ENCODE measurements at places on chromosomes 7 and 10.

DNA sequence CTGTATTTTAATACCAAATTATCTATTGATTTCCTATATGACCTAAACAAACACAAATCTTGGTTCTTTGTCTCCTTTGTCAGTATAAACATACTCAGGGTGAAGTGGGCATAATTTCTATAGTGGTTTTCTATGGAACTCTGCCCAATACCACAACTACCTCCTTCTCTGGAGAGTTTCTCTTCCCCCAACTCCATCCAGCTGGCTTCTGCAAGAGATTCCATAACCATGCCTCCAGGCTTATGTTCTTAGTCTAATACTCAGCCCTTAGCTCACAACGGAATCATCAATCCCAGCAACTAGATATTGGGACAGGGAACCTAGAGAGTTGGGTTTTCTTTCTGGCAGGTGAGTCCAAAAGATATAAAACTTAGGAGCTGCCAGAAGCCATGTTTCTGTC, 127.3 kb downstream of the TRIL start:
- DNase-seq = no peak

DNA sequence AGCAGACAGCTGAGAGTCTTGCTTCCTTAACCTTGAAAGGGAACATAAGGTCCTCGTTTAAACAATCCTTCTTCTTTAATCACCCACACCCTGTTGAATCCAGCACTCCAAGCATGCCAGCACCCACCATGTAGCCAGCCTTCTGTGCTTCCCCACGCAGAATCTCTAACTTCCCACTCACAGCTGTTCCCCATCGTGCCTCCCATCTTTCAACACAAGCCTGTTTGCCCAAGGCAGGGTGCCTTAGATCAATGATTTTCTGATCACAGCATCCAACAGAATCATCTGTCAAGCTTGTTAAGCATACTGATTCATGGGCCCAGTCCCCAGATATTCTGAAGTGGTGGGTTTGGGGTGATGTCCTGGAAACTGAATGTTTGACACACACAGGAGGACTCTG, 530.8 kb downstream of the SH2D4B start:
- no peak for DNase-seq

GRCh38 chr7:25732766-25733217, 419.2 kb upstream of the NFE2L3 start:
- no peak for DNase-seq

- no peak for DNase-seq
Measured at GRCh38 chr7:151836927-151837205, 40.0 kb downstream of the PRKAG2 start.

- DNase-seq = no peak
Measured at GRCh38 chr7:118418433-118418832, 193.9 kb downstream of the ANKRD7 start.

DNA sequence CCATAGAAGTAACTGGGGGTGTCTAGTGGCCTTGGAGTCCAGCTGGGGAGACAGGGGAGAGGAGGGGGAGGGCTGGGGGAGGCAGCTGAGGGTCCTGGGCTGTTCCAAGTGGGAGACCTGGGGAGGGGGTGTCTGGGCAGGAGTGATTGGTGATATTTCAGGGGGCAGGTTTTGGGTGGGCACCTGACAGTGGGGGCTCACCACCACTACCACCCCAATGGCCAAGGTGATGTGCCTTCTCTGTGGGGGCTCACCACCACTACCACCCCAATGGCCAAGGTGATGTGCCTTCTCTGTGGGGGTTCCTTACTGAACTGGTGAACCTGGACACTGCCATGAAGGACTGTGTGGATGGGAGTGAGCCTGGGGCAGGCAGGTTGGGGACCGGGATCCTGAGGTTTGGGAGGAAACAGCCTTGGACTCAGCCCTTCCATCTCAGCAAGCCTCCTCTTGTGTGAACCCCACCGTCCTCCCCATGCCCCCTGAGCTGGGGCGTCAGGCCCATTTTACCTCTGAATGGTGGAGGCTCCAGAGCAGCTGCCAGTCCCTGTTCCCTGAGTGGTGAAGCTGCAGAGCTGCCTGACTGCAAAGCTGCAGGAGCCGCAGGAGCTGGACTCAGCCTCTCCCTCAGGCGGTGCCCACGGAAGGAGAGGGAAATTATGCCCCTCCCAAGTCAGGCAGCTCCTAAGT, 50.6 kb upstream of the ZNF716 start:
- no peak for DNase-seq

DNA sequence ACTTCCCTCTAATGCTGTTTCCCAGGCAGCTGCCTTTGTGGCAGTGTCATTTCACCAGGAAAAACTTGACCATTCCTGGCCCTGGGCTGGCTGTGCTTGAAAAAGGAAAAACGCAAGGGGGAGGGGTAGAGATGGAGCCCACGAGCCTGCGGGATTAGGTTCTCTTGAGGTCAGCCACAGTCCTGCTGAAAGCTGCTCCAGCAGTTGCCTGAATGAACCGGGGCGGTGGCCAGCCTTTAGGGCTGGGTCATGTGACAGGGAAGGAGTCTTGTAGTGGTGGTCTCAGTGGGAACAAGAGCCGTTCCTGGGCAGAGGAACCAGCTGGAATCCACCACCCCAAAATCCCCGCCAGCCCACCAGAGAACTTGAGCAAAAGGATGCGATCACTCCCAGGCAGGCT, 51.2 kb upstream of the LRRC4 start:
- no peak for DNase-seq

DNA sequence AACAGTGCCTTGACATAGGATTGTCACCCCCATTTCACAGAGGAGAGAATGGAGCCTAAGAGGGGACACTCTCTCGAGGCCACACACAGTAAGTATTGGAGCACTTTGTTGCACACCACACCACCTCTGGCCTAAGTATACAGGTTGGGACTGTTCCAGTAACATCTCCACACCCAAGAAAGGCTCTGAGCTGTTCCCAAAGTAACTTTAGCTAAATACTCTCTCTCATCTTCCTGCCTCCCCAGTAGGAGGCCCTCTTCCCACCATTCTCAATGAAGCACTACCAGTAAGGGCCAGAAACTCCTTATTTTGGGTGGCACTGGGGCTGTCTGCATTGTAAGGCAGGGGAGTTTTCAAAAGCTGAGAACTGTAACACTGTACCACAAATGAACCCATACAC, 189.5 kb downstream of the ZNF438 start:
- DNase-seq = no peak

- DNase-seq = no peak
Measured at GRCh38 chr10:131577786-131578471, 266.4 kb upstream of the TCERG1L start.

- no peak for DNase-seq
Measured at GRCh38 chr7:77897004-77897547, 98.5 kb downstream of the PHTF2 start.

DNA sequence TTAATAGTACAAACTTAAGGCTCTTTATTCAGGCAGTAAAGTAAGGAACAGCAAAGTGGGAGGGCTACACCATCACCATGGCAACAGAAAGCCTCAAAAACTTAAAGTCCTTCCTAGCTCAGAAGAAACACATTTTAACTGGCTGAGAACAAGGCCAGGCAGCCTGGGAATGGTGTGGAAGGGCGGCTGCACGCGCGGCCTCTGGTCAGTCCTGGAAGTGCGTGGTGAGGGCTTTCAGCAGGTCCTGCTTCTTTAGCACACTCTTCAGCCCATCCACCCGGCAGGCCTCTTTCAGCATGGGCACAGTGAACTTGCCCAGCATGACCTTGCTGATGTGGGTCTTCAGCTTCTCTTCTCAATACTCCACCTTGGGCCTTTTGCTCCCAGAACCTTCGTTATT, 133.0 kb downstream of the CYP26A1 start:
- no peak for DNase-seq

DNA sequence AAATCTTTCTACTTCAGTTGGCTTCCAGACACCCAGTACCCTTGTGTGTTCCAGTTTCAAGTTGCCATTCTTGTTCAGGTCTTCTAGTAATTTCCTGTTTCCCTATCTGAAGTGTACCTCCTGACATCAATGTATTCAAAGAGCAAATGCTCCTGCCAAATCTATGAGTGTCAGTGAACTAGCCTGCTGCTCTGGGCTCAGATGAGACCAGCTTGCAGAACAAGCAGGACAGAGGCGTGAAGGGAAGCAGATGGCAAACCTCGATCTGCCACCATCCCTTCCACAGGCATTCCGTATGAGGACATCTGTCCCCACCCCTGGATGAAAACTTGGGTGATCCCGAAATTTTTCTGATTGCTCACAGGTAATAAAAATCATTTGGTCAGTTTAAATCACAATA, 4.4 kb upstream of the MPP7 start:
- DNase-seq = no peak

DNA sequence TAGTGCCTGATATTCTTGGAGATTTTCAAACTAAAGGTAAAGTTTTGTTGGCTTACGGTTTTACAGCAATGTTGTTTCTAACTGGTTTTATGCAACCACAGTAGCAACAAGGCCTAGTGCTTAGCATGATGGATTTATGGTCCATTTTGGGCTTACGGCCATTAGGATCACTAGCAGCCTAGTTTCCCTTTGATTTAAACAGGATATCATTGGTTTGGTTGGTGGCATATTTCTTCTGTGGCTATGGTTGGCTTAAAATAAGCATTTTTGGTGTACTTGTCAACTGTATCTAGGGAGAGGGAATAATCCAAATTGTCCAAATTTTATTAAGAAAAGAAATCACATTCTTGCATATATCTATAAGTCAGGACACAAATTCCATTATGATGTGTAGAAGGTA, 194.0 kb downstream of the HDAC9 start:
- DNase-seq = peak; percentile 43

GRCh38 chr10:61975391-61975932, 74.0 kb downstream of the ARID5B start:
- DNase-seq = no peak

GRCh38 chr10:35306852-35307251, 29.5 kb upstream of the CCNY start:
- DNase-seq = no peak

DNA sequence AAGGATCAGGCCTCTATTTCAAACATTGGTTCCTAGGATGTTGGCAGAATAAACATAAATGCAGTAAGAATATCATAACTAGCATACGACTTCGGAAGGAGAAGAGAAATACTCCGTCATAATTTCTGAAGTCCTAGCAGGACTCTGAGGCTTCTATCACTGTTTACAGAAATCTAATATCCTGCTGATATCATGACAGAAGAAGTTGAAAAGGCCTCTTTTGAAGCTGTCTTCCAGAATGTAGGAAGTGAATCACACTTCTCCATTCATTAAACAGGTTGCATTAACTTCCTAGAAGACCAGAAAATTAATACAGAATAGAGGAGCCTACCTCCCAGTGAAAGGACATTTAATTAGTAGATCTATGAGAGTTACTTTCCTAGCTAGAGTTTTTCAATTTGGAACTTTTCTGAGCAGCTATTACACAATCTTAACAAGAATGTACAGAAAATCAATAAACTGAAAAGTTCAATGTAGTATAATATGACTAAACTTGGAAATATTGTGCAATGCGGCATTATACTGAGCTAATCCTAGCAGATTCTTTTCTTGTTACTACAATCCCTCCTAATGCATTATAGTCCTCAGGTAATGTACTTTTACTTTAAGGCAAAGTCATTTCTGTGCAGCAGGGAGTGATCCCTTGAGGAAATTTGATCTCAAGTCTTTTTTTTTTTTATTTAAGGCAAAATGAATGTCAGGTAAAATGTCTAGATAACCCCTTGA, 622.6 kb upstream of the CELF2 start:
- peak; percentile 47 for DNase-seq

DNA sequence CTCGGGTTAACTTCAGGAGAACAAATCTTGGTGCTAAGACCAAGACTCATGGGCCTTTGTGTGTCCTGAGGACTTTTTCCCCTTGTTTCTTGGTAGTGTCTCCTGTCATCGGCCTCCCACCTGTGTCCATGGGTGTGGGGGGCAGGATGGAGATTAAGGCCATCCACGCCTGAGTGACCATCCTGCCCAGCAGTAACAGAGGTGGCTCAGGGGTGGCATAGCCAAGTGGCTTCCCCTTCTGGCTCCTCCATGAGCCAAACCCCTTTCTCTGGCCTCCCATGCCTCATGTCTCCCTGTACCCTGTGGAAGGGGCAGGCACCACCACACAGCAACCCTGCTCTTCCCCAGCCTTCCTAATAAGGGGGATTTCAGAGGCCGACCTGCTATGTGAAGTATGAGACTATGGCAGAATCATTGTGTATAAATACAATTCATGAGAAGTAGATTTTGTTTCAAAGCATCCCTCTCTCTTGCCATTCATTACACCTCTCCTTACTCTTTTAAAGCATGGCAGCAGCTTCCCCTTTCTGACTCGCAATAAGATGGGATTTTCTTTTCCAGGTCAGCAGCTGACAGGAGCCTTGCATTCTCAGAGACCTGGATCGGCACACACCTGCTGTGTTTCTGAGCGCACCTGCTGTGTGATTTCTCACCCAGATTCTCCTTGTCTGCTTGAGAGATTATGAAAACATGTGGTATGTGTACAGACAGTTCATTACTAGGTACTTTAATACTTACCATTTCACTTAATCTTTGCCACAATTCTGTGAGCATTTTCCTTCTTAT, 102.5 kb downstream of the XPNPEP1 start:
- no peak for DNase-seq

DNA sequence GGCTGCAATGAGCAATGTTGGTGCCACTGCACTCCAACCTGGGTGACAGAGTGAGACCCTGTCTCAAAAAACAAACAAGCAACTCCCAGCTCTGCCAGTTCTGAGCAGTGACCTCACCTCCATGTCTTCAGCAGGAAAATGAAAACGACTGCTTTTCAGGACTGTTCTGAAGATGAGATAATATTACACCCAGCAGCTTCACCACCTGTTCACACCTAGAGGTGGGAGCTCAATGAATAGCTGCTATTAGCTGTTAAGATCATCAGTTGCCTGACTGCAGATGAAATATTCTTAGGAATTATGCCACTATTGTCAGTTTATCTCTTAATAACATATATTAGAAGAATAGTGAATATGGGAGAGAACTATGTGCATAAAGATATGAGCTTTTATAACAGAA, 48.4 kb upstream of the CYTH3 start:
- no peak for DNase-seq

DNA sequence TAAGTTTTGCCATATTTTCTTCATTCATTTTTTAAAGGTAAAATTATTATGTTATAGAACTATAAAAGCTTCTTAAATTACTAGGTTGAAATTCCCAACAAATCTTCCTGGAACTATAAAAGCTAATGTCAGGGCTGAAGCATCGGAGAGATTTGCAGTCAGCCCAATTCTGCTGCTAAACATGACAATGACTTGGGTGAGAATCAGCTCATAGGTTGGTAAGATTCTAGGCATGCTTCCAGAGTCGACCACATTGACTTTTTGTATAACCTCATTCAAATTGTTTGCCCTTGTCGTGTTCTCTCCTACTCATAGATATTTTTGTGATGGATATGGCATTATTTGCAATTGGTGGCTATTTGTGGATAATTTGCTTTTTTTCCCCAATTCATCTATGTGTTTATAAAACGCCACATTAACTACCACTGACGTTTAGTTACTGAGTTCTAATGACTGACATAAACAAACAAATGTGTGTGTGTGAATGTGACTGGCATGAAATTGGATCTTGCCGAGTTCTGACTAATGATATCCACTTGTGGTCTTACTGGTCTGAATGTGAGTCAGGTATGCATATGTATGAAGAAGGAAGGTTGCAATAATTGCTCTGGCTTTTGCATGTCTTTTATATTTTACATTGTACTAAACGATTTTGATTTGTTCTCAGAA, 579.8 kb downstream of the PARD3 start:
- DNase-seq = no peak

Data from fibroblast of skin of left biceps (primary cell).